ENCODE measurements at places on chromosomes 3 and 15.

DNA sequence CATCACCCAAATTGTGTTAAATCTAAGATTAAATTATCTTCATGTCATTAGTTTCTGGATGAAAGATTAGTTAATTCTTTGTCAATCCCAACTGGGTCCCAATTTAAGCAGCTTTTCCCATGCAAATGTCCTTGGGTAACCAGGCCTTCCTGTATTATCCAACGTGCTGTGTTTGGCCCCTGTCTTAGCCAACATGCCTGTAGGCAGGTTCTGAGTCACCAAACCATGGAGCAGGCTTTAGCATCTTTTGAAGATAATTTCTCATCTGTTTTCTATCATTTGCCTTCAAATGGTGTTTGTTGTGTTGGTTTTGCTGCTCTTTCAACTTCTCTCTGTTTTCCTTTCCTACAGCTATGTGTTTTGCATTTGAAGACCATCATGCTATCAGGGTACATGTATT lies 216.2 kb downstream of the ITPR1 start:
- DNase-seq: no peak

DNA sequence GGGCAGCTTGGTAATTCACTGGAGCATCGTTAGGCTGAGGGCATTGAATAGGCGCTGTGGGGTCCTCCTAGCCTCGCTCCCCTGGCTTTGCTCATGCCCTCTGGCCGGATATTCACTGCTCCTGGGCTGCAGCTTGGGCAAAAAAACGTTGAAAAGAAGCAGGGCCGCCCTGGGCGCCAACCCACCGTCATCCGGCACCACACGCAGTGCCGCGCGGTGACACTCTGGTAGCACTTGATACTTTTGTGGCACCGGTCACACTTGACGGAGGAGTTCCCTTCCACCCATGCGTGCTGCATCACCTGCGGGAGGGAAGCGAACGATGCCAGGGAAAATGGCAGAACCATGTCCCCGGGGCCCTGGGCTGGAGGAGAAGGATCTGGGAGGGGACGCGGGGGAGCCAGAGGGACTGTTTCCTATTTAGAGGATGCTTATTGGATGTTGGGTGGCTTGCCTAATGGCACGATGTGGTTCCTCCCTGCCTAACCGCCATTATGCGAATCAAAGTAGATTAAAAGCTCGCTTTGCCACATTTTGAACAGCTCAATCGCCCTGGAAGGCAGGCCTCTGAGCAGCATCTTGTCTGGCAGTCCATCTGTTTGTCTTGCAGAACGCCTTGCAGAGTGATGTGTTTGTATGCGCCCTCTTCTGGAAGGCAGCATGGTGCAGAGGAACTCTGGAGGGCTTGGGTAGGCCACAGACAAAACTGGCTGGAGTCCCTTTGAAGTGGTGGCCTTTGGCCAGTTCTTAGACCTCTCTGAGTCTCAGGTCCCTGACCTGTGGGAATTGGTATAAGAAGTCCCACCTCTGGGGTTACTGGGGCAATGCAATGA lies 93.2 kb downstream of the DGKG start:
- DNase-seq: no peak

- no peak for DNase-seq
Observed at GRCh38 chr3:10453431-10454163, 51.8 kb downstream of the ATP2B2 start.

- DNase-seq: no peak
Observed at GRCh38 chr3:46266598-46266997, 24.3 kb downstream of the CCR3 start.

GRCh38 chr3:127532561-127533203 lies 57.9 kb downstream of the TPRA1 start:
- no peak for DNase-seq

- DNase-seq: no peak
Observed at GRCh38 chr3:24981924-24982323, 446.1 kb upstream of the RARB start.

DNA sequence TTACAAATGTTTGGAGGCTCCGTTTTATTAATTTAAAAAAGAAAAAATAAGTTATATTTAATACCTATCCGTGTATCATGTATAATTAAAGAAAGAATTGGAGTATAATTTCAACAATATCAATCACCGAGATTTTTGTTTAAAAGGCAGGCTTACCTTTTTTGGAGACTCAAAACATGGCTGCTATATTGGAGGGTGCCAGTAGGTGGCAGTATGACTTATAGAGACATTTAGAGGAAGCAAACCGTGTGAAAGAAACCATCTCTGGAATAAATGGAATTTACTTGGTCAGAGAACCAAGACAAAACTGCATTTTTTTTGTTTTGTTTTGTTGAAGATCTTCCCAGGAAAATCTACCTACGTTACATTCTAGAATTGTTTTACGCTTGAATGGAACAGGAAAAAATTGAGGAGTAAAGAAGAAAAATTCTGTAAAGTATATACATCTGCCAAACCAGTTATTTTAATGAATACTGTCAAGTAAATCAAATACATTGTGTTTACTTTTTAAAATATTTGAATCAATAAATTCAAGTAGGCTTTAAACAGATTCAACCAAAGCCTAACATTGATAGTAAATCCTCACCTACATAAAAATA lies 802.6 kb upstream of the ALCAM start:
- DNase-seq: peak; percentile 27

- no peak for DNase-seq
Observed at GRCh38 chr15:25742041-25742730, 120.9 kb downstream of the ATP10A start.

- no peak for DNase-seq
Observed at GRCh38 chr15:64530472-64530871, 70.1 kb downstream of the ZNF609 start.

DNA sequence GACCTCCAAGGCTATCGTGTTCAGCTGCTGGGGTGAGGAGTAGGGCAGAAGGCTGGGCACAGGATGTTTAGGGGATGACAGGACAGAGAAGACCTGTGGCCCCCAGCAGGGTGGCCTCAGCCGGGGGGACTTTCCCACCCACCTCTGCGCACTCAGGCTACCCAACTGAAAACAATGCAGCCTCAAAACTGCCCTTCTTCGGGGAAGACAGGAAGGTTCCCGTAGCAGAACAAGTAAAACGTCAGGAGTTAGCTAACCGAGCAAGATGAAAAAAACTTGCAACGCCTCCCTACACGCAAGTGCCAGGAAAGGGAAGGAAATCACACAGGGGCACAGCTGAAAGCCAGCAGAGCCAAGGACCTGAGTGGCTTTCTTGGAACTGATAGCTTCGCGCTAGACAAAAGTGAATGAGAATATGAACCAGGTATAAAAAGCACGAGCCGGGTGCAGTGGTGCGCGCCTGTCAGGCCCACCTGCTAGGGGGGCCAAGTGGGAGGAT lies 38.4 kb upstream of the FURIN start:
- DNase-seq: peak; percentile 64

DNA sequence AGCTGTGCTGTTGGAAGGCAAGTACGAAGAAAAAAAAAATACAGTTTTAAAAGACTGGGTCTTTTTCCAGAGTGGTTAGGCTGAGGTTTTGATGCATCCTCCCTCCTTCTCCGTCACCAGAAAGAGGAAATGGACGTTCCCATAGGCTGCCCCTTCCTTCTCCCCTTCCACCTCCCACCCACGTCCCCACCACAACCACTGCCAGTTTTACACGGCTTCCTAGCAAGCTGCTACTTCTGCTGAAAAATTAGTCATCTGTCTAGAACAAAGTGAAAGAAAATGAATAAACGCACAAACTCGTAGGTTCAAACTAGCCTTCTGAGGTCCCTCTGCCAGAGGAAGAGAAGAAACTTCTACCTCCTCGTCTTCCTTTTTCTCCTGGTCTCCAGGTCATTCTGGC lies 71.6 kb upstream of the RPL35A start:
- peak; percentile 42 for DNase-seq

- peak; percentile 74 for DNase-seq
Observed at GRCh38 chr15:90388462-90389380, 679 bp downstream of the IQGAP1 start.

DNA sequence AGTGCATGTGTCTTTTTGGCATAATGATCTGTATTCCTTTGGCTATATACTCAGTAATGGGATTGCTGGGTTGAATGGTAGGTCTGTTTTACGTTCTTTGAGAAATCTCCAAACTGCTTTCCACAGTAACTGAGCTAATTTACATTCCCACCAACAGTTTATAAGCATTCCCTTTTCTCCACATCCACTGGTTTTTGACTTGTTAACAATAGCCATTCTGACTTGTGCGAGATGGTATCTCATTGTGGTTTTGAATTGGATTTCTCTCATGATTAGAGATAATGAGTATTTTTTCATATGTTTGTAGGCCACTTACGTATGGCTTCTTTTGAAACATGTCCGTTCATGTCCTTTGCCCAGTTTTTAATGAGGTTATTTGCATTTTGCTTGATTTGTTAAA lies 117.7 kb downstream of the CHCHD4 start:
- DNase-seq: no peak

Data from activated naive CD8-positive, alpha-beta T cell treated with anti-CD3 and anti-CD28 coated beads, Interleukin-2, amount 10 ng/mL, durations not matched to agents 7 days and 5 days (primary cell).